Trophoblast cell (in vitro differentiated cells and primary cell): ENCODE measurements at places on chromosomes 1 and 21.

DNA sequence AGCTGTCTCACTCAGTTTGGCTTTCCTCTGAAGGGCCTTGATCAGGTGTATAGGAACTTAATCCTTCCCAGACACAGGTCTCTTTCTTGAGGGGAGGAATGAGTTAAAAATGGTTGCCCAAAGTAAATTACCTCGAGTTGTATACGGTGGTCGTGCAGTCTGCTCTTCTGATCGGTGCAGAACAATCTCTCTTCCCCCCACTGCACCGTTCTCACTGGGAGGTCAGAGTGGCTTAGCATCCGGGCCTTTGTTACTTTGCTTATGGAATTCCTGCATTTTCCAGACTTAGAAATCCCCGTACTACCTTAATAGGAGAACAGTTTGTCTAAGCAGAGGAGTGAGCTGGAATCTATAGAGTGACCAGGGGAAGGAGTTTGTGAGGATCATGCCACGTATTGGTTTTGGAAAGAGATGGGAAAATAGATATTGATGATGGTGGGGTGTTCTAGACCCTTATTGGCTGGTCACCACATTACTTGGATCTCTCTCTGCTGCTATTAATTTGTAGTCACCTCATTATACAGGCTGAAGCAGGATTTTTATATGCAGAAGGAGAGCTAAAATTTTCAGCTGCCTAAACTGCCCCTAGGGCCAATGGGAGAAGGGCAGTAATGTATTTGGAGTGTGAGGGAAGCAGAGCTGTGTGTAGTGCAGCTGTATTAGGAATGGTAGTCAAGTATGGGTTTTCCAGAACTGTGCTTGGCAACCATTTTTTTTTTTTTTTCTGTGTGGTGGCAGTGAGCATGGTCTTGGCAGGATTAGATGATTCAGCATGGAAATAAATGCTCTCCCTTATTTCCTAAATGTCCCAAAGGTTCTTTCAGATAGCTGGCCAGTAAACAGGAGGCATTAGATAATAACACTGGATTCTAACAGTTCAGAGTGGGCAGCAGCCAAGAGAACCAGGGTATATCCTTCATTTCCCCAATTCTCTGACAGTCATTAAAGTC lies 81.5 kb downstream of the NDUFS5 start:
- no peak for DNase-seq

DNA sequence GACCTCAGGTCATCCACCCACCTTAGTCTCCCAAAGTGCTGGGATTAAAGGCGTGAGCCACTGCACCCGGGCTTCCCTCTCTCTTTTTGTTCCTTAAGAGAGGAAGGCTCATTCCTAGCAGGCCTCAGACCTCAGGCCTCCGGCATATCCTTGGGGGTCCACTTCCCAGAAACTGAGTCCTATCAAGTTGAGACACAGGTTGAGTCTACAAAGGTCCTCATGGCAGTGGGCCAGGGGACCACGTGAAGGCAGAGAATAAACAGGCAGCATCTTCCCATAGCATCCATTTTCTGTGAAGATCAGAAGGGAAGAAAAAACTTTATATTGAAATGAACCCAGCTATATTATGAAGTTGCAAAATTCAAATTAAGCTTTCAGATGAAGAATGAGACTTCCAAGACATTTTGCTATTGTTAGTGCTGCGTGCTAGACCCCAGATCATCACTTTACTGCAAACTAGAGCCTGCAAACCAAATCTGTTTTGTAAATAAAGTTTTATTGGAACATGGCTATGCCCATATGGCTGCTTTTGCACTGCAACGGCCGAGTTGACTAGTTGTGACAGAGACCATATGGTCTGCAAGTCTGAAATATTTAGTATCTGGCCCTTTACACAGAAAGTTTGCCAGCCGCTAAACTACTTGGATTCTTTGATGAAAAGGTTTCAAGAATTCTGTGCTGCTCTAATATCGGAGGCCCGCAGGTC lies 3.5 kb upstream of the CELA2A start:
- no peak for DNase-seq

- no peak for DNase-seq
Measured at GRCh38 chr1:43425045-43425444, 28.7 kb downstream of the HYI start.

GRCh38 chr1:19478322-19478721 lies 7.0 kb downstream of the CAPZB start:
- no peak for DNase-seq

- DNase-seq, result no peak
Measured at GRCh38 chr1:223001653-223002634, 141.1 kb downstream of the TLR5 start.

DNA sequence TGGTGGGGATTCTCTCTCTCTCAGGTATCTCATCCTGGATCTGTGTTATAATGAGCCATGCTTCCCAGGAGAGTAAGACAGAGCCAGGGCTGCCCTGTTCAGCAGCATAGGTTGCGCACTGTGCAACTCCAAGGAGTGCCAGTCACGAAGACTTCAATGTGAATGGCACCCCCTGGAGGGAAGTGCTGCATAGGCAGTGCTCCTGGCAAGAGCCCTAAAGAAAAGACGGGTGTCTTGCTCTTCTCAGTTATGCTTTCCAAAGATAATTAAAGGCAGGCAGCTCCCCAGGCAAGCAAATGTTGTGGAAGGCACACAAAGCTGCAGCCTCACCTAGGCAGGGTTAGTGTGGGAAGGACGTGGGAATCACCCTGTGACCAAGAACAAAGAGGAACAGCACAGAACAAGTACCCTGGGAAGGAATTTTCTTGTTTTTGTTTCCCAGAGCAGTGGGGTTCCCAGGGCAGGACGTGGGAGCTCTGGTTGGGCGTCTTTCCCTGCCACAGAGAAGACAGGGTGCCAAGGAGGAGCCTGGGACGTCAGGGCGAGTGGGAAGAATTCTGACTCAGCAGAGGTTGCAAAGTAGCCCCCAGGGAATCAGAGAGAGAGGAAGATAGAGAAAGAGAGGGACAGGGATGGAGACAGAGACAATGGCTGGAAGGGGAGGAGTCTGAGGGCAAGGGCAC lies 120.9 kb downstream of the KCNN3 start:
- DNase-seq, result peak; percentile 29
